ENCODE measurements at places on chromosomes 11 and 22.

GRCh38 chr11:37108436-37109285 is 510.6 kb upstream of the RAG2 start:
- no peak for DNase-seq

- DNase-seq: no peak
These were observed 23.9 kb upstream of the CRTAM start for GRCh38 chr11:122814401-122814800.

DNA sequence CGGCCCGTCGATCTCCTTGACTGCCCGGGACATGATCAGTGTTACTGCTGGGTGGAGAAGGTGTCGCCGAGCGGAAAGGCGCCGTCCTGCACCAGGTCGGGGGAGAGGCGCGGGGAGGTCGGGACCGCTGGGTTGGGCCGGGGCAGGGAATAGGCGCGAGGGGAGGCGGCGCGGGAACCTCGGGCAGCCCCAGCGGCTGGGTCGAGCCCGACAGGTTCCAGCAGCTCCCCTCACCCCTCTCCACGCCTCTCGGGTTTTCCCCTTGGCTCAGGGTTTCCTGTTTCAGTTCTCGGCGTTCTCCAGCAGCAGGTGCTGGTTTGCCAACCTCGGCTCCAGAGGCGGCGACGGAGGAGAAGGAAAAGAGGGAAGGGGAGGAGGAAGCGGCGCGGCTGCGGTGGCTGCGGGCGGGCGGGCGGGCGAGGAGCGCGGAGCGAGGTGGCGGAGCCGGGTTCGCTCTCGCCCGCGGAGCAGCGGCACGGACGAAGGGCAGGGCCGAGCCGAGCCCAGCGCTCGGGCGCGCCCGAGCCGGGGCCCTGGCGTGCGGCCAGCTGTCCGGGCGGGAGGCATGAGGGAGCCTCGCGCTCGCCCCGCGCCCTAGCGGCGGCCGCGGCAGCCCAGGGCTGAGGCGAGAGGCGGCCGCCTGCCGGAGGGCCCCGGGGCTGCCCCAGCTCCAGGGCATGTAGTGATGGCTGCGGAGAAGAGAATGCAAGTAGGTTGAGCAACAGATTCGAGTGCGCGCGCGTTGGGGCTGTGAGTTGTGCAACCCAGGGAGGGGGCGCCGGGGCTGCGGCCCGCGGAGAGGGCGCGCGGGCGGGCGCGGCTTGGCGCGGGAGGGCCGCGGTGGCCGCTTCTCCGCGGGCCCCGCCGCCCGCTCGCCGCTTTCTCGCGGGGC is at the start of gene ZC3H12C:
ZC3H12C (plus strand) TSS at position 878 of the 892 bp plus-strand sequence. CDS start 20 bp downstream, outside the sequence.
- DNase-seq: peak; percentile 83

DNA sequence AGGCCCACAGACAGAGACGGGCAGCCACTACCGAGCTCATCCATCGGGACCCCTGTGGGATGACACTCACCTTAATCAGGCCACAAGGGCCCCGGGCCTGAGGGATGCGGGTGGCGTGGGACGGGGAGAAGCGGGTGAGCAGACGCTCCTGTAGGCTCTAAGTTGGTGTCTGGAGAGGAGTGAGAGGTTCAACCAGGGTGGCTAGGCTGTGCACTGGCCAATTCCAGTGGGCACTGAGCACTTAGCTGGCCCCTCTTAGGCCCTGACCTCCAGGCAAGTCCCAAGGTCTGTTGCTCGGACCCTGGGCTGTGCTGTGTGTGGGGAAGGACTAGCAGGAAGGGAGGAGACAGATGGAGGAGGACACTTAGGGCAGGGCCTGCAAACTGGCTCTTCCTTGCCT is 139.3 kb downstream of the ST3GAL4 start:
- no peak for DNase-seq

DNA sequence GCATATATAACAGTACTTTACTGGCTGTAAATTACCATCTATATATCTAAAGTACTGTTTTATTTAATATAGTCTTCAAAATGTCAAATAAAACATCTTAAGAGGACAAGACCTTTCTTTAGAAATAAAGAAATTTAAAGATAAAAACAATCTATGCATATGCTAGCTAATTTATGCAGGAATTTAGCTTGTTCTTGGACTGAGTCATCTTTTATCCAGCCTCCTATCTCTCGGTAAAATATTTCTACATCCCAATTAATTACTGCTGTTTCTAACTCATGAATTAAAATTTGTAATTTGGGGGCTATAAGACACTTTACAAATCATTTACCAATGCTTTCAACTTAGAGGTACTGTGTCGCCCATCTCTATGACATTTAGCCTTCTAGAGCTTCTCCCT is 72.8 kb upstream of the DDI1 start:
- no peak for DNase-seq

DNA sequence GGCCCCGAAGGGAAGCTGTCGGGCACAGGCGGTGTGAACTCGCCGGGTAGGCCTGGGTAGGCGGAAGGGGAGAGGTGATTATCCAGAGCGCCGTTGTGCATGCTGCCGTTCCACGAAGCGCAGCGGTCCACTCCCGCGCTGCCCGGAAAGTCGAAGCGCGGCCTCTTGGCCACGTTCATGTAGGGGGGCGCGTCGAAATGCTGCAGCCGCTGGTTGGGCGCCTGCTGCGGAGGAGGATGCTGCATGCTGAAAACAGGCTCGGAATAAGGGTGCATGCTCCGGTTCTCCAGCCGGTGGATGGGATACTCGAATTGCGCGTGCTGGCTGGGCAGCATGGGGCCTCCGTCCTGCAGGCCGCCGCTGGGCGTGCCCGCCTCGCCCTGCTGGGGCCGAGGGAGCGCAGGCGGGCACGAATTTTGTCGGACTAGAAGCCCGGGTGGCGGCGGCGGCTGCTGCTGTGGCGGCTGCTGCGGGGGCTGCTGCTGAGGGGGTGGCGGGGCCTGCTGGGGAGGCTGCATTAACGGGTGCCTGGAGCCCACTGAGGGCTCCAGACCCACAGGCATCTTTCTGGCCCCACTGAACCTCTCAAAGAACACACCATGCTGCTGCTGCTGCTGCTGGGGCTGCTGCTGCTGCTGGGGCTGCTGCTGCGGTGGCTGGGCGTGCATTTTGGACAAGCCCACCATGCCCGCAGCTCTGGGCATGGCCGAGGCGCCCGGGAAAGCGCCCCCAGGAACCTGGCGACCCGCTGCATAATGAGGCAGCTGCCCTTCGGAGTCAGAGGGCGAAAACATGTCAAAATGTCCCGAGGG is 2.3 kb downstream of the MN1 start:
- no peak for DNase-seq

DNA sequence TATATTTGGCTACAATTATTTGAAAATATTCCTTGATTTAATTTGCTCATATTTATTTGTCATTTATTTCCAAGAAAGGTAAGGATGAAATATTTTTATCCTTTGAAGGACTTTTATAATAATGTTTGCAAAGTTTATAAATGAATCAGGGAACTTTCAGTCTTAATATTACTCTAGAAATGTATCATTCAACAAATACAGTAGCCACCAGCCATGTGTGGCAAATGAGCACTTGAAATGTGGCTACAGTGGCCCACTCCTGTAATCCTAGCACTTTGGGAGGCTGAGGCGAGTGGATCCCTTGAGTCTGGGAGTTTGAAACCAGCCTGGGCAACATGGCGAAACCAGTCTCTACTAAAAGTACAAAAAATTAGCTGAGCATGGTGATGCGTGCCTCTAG is 20.3 kb upstream of the PHF21A start:
- DNase-seq: no peak

- no peak for DNase-seq
These were observed 564.2 kb upstream of the ANO5 start for GRCh38 chr11:21628641-21629040.

DNA sequence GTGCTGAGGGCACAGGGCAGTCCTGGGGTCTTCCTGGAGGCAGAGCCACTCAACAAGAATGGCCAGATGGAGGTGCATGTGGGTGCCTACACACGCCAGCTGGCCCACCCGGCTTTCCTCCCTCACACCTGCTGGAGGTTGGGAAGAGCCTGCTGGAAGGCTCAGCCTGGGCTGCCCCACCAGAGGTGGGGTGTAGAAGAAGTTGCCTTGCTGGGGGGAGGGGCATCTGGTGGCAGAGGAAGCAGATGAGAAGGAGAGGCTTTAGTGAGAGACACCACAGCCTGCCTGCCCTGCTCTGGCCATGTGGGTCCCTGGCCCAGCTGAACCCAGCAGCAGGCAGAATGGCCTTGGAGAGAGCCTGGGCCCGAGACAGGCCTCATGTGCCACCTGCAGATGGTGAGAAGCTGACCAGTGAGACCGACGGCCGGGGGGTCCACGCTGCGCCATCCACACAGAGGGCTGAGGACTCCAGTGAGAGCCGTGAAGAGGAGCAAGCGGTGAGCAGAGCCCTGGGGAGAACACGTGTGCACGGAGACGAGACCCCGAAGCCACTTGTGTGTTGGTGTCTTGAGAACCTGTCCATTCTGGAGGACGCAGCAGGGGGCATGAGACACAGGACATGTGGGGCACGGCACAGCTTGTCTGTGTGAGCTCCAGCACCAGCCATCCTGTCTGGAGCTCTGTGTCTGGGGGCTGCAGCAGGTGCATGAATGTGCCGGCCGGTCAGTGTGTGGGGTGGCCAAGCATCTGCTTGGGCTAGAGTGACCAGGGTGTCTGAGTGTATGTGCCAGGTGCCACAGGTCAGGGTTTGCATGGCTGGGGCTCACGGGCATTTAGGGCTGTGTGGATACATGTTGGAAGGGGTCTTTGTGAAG is 2.7 kb downstream of the B4GALNT4 start:
- DNase-seq: no peak

- no peak for DNase-seq
These were observed 15.2 kb downstream of the TSPAN18 start for GRCh38 chr11:44741976-44742375.

DNA sequence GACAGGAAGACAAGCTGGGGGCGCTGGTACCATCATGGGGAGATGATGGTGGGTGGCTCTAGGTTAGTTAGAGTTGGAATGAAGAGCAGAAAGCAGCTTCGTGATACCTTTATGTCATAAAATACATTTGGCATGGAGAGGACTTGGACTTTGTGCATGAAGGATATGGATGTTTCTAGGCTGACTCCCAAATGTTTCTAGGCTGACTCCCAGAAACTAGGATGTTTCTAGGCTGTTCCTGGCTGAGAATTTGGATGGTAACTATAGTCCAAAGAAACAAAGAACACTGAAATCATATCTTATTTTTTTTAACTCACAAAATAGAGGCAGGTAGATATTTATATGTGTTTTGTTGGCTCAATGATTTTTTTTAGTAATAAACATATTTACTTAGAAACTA is 89.4 kb upstream of the VPREB1 start:
- DNase-seq: no peak

GRCh38 chr22:42277988-42278776 is 7.7 kb upstream of the TCF20 start:
- DNase-seq: no peak

DNA sequence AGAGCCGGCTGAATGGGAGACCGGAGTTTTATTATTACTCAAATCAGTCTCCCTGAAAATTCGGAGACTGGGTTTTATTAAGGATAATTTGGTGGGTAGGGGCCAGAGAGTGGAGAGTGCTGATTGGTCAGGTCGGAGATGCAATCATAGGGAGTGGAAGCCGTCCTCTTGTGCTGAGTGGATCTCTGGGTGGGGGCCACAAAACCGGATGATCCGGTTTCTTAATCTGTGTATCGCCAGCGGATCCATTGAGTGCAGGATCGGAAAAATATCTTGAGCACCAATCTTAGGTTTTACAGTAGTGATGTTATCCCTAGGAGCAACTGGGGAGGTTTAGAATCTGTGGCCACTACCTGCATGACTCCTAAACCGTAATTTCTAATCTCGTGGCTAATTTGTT is 886 bp upstream of the NIPSNAP1 start:
- DNase-seq: no peak

- no peak for DNase-seq
These were observed 47.3 kb downstream of the NEU3 start for GRCh38 chr11:75035911-75036565.

DNA sequence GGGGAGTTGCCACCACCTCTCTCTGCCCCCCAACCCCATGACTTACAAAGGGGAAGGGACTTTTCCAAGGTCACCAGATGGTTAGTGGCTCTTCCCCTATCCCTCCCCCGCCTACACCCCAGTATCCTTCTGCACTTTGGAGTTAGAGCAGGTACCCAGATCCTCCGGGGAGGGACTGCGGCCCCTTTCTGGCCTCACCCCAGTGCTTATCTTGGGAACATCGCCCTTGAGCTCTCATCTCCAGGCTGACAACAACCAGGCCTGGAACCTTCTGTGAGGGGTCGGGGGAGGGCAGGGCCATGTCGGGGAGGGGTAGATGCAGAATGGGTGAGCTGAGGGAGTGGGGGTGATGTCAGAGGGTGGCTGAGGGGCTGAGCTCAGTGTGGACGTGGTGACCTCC is 7.5 kb upstream of the NAALADL1 start:
- DNase-seq: peak; percentile 77

DNA sequence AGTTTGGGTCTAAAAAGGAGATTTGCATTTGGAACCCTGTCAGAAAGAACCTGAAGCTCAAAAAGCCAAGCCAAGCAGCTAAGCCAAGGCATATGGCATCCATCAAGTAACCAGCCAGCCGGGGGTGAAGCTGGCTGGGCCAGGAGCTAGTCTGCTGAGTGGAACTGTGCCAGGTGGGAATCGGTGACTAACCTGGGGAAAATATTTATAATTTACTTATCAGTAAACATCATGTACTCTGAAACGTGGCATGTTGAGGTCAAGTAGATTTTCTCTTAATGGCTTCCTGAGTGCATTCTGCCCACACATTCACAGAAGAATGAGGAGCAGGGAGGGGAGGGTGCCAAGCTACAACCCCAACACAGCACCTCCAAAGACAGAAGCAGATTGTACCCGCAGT is 70.5 kb upstream of the SESN3 start:
- DNase-seq: peak; percentile 41

DNA sequence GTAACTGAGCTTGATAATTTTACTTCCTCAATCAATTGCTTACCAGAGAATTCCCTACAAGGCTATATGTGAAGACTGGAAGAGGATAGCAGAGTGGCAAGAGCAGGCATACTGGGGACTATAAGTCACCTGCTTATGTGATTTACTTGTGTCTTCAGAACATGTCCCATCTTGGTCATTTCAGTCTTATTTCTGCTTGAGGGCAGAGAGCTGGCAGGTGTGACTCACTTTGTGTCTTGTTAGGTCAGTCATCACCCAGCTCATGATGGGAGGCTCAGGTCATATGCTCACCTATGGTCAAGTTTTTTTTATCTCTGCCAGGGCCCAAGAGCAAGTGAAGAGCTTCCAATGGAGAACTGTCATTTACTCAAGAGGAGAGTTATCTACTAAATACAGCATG is 6.2 kb downstream of the SRSF8 start:
- DNase-seq: no peak

DNA sequence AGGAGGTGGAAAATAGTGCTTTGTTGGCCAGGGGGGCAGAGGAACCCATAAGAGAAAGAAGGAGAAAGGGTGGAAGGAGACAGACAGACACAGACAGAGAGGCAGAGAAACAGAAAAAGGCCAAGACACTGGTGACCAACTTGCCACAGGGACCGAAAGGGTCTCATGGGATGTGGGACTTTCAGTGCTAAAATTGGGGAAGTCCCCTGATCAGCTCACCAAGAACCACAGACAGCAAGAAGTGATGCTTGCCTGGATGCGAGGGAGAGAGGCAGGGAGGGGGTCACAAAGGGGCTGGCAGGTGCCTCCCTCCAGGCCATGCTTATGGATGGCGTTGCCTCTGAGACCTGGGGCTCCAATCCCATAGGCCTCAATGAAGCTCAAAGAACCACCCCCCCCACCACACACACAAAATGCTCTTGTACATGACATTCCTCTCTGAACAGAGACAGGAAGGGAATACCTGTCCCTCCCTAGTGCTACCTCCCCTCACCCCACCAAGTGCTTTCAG is 413.4 kb downstream of the MN1 start:
- no peak for DNase-seq

GRCh38 chr11:74559934-74560309 is 32.5 kb upstream of the POLD3 start:
- DNase-seq: no peak

GRCh38 chr11:88117281-88117858 is 57.9 kb downstream of the RAB38 start:
- DNase-seq: no peak

- DNase-seq: no peak
These were observed 116.4 kb downstream of the TYR start for GRCh38 chr11:89293965-89294679.

Measured in SK-N-DZ (cell line).